ENCODE measurements at places on chromosomes 1 and 21. TPM values are rescaled to one million over a fixed set of nuclear protein-coding genes. Genes with fewer than 3 reads are reported as not detected.

GRCh38 chr21:15409031-15409430, 320.8 kb upstream of the USP25 start:
- DNase-seq: no peak

DNA sequence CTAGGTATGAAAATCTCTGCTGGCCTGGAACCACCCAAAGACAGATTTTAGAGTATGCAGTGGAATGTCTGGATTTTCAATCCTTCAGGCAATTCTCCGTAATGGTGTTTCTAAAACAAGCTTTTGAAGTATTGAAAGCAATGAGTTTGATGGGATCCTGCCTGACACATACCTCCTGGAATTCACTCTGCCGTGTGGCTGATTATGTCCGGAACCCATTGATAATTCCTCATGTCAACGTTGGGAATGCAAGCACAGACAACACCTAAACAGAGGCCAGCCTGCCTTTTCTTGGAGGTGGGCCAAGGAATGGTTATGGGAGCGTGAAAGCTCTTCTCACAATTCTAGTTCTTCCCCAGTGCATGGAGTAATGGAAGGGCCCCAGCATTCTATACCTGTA, 168.9 kb upstream of the HMCN1 start:
- DNase-seq: no peak

GRCh38 chr1:245148861-245149260, 5.9 kb upstream of the KIF26B start:
- DNase-seq: no peak

- DNase-seq: no peak
Measured at GRCh38 chr1:906600-907420, 16.9 kb upstream of the SAMD11 start.

SAMSN1 gene
- polyA plus RNA-seq: 2.9 TPM

GRCh38 chr1:27885114-27885528, 12.8 kb downstream of the THEMIS2 start:
- DNase-seq: no peak

- no peak for DNase-seq
Measured at GRCh38 chr21:40334159-40334558, 466.9 kb downstream of the PCP4 start.

- no peak for DNase-seq
Measured at GRCh38 chr1:21335750-21336224, 45.5 kb upstream of the ECE1 start.

RAVER2 gene
- 19.6 TPM for polyA plus RNA-seq

DNA sequence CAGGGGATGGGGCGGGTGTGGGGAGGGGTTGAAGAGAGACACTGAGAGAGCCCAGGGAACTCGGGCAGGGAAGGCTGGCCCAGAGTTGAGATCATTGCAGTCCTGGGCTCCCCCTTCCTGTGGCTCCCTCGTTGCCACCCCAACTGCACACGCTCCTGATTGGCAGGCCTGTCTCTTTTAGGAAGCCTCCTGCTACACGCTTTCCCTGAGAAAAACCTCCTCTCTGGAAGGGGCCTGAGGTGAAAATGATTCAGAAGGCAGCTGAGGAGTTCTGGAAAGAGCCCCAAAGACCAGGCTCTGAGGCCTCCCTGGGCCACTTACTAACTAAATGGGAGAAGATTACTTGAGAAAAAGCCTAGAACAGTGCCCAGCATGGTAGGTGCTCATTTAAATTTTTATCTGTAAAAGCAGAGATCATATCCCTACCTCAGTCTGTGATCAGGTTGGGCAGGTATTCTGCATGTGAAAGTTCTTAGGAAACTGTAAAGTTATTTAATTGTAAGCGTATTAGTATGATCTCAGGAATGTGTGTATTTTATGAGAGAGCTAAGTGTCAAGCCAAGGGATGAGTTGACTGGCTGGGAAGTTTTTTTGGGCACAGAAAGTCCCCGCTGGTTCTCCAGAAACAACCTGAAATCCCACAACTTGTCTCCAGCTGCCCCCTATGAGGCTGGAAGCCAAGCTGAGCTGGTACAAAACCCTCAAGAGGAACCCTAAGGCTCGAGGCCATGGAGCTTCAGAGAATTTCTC, 65.2 kb upstream of the EPS8L3 start:
- no peak for DNase-seq

RSPO1 gene
- not detected for polyA plus RNA-seq

CGN gene
- 0.58 TPM for polyA plus RNA-seq

TMEM240 gene
- 4.8 TPM for polyA plus RNA-seq

DNA sequence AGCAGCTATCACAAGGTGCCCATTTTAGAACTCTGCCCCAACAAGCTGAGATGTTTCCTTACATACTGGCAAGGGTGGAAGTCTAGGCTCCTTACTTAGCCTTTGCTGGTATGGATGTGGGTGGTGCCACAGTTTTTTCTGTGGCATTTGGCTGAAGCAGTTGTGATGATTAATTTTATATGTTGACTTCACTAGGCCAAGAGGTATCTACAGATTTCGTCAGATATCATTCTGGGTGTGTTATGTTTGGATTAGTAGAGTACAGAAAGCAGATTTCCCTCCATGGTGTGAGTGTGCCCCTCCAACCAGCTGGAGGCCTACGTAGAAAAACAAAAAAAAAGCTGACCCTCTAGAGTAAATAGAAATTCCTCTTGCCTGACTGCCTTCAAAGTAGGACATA, 317.0 kb downstream of the BARHL2 start:
- no peak for DNase-seq

IGSF9 gene
- polyA plus RNA-seq: 0.65 TPM

GRCh38 chr21:46665566-46665965, 30.1 kb downstream of the PRMT2 start:
- no peak for DNase-seq

DNA sequence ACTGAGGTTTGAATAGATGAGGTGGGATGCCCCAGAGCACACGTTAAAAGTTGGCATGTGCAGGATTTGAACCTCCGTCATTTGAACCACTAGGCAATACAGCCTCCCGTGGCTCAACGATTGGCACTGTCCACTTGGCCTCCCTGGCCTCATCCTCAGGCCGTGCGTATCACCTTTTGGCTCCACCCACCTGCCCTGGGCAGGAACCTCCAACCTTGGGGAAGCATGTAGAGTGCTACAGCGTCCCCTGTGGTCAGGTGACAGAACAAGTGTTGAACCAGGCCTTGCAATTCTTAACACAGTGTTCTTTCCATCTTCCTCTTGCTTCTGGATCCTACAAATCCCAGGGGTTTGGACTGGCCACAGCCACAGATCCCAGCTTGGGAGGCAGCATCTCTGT, 112.6 kb downstream of the PAX7 start:
- no peak for DNase-seq

DNA sequence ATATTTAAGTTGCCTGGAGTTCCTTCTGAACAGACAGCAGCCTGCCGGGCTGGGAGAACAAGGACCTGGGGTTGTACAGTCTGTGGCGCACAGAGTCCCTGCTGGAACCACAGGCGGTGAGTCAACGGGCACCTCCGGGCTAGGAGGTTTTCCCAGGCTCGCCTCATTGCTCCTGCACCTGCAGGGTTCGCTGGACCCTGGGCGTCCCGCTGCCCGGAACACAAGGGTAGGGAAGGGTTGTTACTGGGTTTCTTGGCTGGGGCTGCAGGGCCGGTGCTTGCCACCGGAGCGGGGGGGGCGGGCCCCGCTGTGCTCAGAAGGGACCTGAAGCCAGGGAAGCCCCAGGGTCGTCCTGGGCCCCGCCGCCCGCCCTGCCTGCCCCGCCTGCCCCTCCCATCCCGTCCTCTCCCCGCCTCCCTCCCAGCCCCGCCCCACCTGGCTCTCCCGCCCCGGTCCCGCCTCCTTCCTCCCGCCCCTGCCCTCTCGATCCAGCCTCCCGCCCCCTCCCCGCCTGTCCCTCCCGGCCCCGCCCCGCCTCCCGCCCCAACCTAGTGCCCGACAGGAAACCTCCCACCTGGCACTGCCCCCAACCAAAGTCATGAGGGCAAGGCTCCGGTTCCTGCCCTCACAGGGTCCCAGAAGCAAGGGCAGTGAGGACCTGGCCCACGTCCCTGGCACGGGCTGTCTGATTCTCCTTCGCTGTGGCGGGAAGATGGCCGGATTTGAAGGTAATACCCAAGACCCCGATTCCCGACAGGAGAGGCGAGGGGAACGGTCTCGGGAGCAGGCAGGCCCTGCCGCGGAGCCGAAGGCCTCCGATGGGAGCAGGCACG, 6.8 kb downstream of the JMJD4 start:
- peak; percentile 55 for DNase-seq

EYA3 gene
- polyA plus RNA-seq: 20.4 TPM

RBM11 gene
- not detected for polyA plus RNA-seq

- no peak for DNase-seq
Measured at GRCh38 chr1:40929155-40929554, 50.3 kb upstream of the CTPS1 start.

DNA sequence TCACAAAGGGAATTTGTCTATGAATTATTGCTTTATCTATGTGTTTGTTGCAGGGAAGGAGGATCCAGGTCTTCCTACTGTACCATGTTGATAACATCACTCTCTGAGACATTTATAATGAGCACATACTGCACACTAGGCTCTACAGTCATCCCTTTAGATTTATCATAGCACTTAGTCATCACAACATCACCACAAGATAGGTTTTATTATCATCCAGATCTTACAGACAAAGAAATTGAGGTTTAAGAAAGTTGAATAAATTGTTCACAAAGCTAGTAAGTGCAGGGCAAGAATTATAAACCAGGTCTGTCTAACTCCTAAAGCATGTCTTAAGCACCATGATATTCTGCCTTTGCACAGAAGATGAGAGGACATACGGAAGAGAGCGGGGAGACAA, 121.1 kb upstream of the ST6GALNAC5 start:
- no peak for DNase-seq

GRCh38 chr1:15120251-15120945, 33.1 kb upstream of the TMEM51 start:
- DNase-seq: no peak

FCRL1 gene
- 0.09 TPM for polyA plus RNA-seq

GRCh38 chr1:228071839-228072657, 10.5 kb upstream of the ARF1 start:
- DNase-seq: no peak

DNA sequence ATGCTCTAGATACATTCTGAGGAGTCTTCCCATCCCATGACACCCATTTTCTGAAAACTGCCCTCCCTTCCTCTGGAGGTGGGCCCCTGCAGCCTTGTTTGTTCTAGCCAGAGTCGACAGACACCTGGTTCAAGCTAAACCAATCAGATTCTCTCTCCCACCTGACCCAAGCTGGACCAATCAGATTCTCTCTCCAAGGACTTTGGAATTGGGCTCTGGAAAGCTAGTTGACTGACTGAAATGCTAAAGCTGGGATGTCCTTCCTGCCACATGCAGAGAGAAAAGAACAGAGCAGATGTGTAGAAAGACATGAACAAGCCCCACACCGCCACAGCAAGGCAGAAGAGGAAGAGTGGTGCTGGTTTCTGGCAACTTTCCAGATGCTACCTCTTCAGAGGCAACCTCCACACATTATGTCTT, 24.6 kb downstream of the ASAP3 start:
- no peak for DNase-seq

RGS1 gene
- 11.9 TPM for polyA plus RNA-seq

DNA sequence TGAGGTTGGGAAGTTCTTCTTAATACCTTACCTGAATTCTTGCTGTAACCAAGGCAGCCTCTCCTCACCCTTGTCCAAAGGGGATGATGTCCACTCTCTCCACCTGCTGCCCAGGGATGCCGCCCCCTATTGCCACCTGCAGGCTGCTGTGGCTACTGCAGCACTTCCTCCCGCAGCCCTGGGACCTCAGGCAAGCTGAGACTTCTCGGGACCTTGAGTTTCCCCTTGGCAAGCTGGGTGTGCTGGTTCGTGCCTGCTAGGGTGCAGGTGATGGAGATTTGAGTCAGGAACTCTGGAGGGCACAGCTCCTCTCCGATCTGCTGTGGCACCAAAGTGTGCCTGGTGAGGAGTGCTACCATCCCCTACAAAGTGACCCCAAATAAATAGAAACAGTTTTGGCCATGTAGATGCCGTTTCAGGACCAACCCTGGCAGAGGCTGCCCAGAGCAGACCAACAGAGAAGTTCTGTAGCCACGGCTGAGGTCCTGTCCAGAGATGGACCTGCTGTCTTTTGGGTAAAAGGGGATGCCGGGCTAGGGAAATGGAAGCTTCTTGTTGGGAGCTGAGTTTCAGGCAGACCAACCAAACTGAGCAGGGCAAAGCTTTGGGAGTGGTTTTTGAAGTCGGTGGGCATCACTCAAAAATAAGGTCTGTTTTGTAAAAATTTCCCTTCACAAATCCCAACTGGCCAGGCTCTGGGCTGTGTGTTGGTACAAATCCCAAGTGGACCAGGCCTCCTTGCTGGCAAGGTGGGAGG, 31.7 kb downstream of the RUNX3 start:
- DNase-seq: no peak

ZYG11B gene
- polyA plus RNA-seq: 39.0 TPM

XPR1 gene
- polyA plus RNA-seq: 9.3 TPM

DNA sequence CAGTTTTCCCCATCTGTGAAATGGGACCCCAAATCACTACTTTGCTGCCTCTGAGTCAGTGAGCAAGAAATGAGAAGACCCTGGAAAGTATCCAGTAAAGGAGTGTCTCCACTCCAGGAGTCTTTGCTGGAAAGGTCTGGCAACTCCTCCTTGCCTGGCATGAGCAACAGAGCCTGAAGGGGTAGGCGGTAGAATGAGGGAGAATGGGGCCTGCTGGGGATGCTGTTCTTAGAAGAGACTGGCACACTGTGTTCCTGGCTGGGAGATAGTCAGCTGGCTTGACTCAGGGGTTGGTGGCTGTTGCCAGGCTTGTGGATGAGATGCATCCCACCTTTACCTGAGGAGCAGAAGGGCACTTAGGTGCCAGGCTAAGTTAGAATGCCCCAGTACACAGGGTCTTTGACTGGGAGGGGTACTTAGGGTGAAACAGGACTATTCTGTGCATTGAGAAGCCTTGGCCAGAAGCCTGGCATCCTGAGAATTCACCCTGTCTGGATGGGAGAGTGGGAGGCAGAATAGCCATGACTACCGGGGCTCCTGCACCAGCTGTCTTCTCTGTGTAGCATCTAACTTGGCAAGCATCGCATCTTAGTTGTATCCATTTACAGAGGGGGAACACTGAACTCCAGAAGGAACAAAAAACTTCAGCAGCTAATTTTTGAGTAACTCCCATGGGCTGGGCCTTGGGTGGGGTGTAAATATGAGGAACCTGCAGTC, 2.5 kb downstream of the MFSD2A start:
- no peak for DNase-seq

SLC9A1 gene
- 12.8 TPM for polyA plus RNA-seq

DNA sequence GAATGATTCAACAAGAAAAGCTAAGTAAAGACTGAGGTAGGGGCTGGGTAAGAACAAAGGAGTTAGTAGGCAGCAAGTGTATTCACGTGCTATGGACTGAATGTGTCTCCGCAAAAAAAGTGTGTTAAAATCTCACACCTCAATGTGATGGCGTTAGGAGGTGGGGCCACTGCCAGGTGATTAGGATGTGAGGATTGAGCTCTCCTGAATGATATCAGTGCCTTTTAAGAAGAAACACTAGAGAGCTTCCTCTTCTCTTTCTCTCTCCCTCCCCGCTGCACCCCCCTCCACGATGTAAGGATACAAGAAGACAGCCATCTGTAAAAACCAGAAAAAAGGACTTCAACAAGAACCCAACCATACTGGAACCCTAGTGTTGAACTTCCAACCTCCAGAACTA, 396.1 kb upstream of the PLXNA2 start:
- no peak for DNase-seq

GRCh38 chr21:23684431-23684830, 1922.8 kb downstream of the MRPL39 start:
- DNase-seq: no peak

CCT3 gene
- 187 TPM for polyA plus RNA-seq

NTMT2 gene
- 10.6 TPM for polyA plus RNA-seq

KANK4 gene
- 9.1 TPM for polyA plus RNA-seq

- DNase-seq: no peak
Measured at GRCh38 chr1:156571261-156571852, 1.0 kb downstream of the IQGAP3 start.

Data from hindlimb muscle (tissue), 1 donor.